Hepatocyte (in vitro differentiated cells): ENCODE measurements at places on chromosomes 2 and 18.
A peak's percentile ranks its signal among the peaks of the same experiment; 100 is the strongest.

GRCh38 chr18:13835202-13835601, 11.3 kb downstream of the MC5R start:
- DNase-seq = no peak

DNA sequence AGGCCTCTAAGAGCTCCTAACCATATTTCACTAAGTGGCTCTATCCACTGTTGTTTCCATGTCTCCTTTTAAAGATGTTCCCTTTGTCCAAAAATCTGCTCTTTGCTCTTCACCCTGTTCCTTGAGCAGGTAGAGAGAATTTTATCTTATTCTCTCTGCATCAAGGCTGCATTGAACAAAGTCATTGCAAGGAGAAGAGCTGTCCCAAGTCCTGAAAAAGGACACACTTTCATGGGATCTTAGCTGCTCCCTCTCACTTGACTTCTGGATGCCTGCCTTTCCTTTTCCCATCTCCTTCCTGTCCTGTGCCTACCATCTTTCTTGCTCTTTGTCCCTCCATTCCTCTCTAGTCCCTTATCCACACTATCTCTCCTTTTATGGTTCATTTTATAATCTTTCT, 235.2 kb upstream of the THSD7B start:
- DNase-seq = no peak

- peak; percentile 20 for DNase-seq
Measured at GRCh38 chr2:186059096-186059495, 320.5 kb downstream of the FSIP2 start.

GRCh38 chr2:239358062-239358754, 42.6 kb downstream of the HDAC4 start:
- DNase-seq = no peak

GRCh38 chr2:28591711-28592335, 96.0 kb downstream of the PLB1 start:
- DNase-seq = no peak

DNA sequence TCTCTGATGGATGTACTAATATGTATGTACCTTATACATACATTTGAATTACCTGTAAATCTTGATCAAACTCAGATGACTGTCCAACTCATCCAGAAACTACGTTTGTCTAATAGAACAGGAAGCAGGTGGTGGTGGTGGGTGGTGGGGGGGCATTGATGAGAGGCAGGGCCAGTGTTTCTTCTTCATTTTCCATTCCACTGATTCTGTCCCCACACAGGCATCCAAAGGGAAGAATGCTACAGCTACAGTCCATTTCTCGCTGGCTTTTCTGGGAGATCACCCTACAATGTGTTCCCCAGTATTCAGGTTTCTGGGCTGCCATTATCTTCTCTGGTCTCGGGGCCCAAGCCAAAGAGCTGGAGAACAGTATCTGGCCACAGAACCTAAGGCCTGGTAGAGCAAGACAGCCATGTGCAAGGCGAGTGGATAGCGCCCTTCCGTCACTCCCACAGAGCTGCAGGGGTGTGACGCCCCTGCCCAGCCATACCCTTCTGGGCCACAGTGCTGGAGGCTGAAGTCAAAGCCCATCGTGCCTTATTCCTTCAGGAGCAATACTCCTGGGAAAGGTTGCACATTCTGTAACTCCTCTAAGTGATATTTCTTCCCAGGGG, 54.5 kb downstream of the BCL11A start:
- no peak for DNase-seq

DNA sequence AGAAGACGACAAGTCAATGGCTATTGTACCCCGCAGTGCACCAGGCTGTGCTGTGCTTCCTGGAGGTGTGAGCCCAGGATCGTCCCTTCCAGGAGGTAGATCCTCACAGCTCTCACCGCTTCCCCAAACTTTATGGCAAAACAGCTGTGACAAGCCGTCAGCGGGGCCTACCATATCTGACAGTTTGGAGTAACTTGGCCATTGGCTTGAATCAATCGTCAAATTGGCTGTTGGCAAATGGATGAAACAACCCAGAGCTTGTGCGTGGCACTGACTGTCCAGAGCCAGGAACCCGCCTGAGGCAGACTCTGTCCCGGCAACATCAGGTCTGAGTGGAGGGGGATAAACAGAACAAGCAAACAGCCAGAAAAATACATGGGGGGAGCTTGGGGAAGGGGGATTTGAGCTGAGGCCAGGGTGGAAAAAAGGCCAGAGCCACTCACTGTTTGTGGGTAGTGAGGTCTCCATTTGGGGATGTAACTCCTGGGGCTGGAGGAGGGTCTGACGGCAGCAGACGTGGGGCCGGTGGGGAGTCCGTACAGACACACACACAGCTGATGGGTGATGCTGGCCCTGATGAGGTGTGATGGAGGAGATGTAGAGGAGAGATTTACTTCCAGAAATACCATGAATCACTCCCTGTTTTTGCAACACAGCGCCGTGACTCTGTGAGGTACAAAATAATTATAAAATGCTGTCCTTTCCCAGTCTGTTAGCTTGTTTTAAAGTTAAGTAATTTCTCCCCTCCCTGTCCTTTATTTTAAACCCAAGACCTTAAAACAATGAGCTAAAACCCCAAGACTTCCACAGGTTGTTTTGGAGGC, 174.8 kb downstream of the TWIST2 start:
- DNase-seq = no peak

GRCh38 chr2:59959944-59960343, 593.5 kb downstream of the BCL11A start:
- no peak for DNase-seq

DNA sequence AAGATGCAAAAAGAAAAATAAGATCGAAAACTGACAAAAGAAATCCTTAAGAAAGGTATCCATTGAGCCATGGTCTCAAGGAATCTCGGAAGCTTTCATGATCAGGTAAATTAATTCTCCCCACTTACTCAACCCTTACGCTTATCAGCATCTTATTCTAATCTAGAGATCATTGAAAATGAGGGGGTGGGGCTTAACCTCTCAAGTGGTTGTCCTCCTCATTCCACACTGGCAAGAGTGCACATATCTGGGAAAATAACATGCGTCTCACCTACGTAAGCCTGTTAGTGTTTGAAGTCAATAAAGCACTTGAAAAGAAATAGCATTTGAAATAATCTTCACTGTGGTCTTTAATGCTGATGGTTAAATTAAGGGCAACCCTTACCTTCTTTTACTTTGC, 82.5 kb upstream of the NEUROD1 start:
- DNase-seq = no peak

DNA sequence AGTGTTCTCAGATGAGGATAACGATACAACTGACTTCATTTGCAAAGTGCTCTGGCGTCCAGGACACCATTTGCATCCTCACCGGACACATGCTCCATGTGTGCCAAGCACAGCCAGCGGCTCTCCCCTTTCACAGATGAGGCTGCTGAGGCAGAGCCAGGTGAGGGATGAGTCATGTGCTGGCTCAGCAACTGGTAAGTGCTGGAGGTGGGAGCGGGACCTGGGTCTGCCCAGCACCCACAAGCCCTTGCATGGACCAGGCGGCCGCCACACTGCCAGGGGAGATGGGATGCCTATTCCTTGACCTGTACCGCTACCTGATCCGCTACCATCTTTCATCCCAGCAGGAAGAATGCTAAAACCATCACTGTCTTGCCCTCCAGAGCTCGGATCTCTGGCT, 86.2 kb upstream of the ASB18 start:
- DNase-seq = no peak

- no peak for DNase-seq
Measured at GRCh38 chr2:237465515-237466148, 21.4 kb upstream of the MLPH start.

DNA sequence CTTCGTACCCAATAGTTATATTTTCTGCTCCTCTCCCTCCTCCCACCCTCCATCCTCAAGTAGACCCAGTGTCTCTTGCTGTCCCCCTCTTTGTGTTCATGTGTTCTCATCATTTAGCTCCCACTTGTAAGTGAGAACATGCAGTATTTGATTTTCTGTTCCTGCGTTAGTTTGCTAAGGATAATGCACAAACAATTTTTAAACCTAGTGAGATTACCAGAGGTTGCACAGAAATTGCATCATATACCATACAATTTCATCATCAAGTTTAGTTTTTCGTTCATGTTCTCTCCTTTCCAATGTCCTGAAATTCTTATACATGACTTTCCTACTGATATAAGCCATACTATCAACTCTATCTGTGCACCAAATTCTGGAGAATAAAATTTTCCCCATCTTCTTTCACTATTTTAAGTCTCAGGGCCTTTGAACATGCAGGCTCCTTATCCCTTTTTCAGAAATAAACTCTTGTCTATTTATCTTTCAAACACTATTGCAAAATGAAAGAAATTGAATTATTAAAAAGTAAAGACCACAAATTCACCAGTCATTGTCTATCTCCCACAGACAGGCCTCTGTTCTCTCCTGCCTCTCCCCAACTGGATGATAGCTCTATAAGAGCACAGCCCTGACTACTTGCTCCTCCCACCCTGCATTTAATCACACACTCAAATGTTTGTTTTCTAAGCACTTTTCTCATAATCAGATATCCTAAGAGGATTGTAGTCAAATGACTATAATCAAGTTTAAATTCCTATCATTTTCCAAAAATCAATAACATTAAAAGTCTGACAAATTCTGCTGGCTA, 27.2 kb upstream of the B4GALT6 start:
- no peak for DNase-seq

DNA sequence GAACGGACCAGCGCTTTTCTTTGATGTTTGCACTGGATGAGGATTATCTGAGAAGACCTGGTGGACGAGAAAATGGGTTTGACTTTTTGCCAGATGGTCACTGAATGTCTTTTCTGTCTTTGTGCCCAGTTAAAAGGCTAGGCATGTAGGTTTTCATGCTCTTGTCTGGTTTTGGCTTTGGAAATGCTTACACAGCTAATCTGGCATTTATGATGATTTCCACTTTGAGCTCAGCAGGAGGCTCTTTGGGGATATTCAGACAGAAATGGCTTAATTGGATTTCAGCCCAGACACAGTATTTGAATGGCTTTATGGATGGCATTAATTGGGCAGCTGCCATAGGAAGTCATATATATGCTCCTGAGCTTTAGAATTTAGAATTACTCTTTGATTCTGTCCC, 59.6 kb downstream of the NCK2 start:
- no peak for DNase-seq

- DNase-seq = peak; percentile 60
Measured at GRCh38 chr2:45962177-45962921, 310.9 kb downstream of the PRKCE start.

DNA sequence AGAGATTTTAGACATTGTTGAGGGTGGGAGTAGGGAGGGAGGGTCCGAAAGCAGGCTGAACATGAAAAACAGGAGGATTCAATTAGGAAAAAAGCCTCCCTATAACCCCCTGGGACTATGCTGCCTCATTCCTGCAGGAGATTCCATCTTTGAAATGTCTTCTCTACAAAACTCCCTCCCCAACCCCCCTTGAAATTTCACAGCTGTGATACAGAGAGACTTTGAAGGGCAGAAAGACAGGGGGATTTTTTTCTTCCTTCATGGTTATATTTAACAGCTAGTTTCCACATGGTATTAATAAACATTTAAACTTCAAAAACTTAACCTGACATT, 57.6 kb downstream of the TRIB2 start:
- no peak for DNase-seq

- DNase-seq = no peak
Measured at GRCh38 chr2:121039679-121040078, 245.3 kb downstream of the TFCP2L1 start.

GRCh38 chr2:5540856-5541255, 151.3 kb upstream of the SOX11 start:
- DNase-seq = no peak

DNA sequence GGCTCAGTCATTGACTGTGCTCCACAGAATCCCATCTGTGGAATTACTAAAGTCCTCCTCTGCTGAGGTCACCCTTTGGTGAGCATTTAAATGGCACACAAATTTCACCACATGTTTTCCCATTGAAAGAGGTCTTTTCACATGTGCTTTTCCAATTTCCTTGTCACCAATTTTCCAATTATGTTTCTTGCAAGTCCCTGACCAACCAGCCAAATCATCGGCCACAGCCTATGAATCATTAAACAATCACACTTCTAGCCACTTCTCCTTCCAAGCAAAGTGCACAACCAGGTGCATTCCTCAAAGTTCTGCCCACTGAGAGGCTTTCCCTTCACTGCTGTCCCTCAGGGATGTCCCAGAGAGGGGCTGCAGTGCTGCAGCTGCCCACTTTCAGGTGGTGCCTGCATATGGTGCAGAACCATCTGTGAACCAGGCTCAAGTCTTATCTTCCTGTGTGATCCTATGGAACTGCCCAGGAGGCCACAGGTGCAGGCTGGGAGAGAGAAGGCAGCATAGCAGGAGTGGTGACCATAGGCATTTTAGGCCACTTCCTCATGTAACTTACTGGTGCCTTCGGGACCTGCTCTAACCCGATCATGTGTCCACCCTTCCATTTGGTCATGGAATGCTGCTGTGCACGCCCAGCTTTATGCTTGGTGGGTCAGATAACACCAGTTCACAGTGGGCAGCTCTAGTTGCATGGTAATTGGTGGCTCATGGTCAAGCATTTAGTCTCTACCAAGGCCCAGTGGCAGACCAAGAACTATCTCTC, 153.0 kb downstream of the SEPTIN10 start:
- DNase-seq = no peak

DNA sequence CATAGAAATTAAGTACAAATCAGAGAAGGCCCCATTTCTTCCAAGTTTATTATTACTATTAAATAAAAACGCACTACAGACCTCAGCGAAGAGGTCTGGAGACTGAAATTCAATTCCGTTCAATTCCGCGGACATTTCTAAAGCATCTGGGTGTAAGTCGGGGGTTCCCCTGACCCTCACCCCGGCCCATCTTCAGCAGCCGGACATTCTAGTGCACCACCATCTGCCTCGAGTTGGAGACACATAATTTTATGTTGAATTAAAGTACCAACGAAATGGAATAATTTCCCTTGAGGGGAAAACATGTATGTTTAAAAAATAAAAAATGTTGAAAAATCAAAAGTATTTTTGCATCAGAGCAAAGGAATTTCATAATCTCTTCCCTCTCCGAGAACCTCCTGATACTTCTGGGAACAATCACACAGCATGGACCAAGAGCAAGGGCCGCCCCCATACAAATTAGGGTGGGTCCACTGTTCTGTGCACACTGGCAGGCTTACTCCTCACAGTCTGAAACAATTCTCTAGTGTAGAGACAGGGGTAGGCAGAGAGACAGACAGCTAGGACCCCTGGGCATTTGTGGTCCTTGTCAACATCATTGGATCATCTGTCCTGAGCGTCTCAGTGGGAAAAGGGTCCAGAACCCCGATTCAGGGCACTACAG, 29.3 kb downstream of the MBP start:
- no peak for DNase-seq

GRCh38 chr2:126714191-126714965, 58.4 kb downstream of the GYPC start:
- DNase-seq = no peak

DNA sequence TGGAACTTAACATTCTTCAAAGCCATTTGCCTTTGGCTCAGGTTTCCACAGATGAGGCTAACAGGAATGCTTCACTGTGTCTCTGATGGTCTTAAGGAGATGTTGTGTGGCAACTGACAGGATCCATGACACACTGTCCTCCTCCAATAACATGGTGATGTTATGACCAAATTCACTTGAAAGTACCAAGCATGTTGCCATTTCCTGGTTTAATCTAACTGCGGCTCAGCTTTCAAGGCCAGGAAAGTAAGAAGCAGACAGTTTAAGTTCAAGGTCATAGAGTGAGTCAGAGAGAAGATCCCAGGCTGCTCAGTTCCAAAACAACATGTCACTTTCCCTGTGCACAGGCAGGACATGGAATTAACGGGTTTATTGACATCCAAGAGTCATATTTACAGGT, 513.6 kb downstream of the STK39 start:
- no peak for DNase-seq
